ENCODE measurements at places on chromosomes 5 and 9.

DNA sequence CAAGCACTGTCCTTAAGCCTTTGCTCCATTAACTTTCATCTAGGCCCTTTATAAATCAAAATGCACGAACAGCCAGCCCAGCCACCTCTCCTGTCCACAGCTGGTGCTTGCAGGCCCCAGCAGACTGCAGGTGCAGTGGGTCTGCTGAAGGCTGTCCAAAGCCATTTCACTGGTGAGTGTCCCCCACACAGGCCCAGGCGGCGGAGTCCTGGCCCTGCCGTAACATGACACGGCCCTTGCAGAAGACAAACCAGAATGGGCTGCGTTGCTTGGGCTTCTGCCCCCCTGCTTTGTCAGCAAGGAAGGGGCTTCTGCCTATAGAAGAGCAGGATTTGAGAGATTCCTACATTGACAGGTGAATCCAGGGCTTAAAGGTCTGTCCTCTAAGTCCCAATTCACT lies 188.6 kb downstream of the NR3C1 start:
- no peak for DNase-seq

- DNase-seq: no peak
These were observed 53.9 kb upstream of the UBAC1 start for GRCh38 chr9:136014924-136015633.

DNA sequence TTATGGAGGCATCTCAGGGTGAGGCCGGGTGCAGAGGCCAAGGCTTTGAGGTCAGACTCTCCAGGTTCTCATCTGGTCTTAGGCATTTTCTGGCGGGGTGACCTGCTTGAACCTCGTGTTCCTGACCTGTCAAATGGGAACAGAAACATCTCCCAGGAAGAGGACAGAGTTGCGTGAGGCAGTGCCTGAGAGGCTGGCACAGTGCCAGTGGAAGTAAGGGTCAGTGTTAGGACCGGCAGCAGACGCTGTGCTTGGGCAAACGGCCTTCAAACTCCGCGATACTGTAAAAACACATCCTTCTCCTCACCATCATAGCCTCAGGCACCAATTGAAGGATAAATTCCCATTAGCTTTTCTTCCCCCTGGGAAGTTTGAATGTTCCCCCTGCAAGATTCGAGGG lies 55.6 kb upstream of the FCN2 start:
- DNase-seq: no peak

DNA sequence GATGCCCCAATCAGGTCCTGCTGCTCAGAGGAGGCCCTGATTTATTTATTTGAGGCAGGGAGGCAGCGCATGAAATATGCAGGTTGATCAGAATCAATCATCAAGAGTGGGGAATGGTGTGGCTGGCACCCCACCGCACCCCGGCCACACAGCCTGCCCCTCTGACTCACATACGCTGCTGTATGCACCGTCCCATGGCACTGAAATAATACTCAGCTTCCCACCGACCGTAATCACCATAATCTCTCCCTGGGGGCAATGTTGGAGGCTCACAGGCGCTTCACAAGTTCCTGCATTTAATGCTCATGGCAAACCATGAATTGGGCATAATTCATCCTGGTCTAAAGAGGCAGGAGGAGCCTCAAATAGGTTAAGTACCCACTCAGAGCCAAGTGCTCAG lies 141.2 kb upstream of the TBC1D2 start:
- no peak for DNase-seq

- DNase-seq: peak; percentile 93
These were observed at the start of gene RECK for GRCh38 chr9:36036780-36037548. Gene RECK, plus strand, starts transcription at chr9:36036913. Its CDS starts 86 bp downstream, at chr9:36036999.

GRCh38 chr9:106829666-106830408 lies 33.1 kb upstream of the ZNF462 start:
- no peak for DNase-seq

DNA sequence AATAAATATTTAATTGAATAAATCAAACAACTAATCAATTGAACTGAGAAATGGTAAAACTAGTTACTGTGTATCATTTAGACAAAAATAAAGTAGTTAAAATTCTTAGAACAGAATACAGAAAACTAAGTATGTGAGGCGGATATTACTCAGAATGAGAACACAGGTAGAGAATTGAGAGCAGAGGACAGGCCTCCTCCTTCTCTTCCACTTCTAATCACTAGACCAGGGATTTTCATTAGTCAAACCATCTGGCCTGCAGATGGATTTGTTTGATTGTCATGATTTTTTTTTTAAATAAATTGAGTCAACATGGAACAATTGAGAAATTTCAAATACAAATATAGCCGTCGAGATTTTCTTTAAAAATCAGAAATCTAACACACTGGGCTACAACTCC lies 198.6 kb upstream of the HMHB1 start:
- no peak for DNase-seq

DNA sequence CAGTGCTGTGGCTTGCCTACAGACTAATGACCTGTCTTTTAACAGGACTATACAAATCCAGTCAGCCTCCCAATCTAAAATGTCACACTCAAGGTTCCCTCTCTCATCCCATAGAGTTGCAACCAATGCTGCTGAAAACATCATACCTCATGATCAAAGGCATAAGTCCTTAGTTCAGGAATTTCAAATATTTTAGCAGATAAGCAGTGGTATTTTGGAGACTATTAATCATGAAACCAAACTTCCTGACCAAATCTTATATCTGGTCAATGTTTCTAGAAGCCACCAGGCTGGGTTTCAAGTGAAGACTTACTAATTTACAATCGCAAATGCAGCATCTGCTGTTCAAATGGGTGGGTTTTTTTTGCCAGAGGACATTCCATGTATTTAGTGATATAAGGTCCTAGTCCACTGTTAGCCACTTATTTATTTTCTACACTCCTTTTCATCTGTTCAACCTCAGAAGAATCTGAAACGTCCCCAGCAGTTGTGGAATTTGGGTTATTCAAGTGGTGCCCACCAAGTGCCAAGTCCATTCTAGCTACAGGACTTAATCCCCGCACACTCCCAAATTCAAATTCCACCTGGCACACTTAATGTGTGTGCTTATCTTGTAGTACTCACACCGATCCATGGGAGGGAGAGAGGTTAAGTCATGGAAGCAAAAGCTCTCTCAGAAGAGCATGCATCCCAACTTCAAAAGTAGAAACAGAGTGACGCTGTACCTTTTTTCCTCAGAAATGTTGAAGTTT lies 5.8 kb downstream of the TAS2R1 start:
- DNase-seq: no peak

GRCh38 chr9:99427260-99427659 lies 205.2 kb downstream of the SEC61B start:
- DNase-seq: no peak

GRCh38 chr5:14489643-14490042 lies 91.9 kb upstream of the OTULINL start:
- no peak for DNase-seq

- DNase-seq: no peak
These were observed 45.2 kb upstream of the IL6ST start for GRCh38 chr5:56039985-56040384.

GRCh38 chr9:95131023-95131943 lies 186.2 kb downstream of the FANCC start:
- DNase-seq: peak; percentile 45

DNA sequence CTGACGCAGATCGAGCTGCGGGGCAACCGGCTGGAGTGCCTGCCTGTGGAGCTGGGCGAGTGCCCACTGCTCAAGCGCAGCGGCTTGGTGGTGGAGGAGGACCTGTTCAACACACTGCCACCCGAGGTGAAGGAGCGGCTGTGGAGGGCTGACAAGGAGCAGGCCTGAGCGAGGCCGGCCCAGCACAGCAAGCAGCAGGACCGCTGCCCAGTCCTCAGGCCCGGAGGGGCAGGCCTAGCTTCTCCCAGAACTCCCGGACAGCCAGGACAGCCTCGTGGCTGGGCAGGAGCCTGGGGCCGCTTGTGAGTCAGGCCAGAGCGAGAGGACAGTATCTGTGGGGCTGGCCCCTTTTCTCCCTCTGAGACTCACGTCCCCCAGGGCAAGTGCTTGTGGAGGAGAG lies 4.6 kb upstream of the PHYHD1 start:
- no peak for DNase-seq

DNA sequence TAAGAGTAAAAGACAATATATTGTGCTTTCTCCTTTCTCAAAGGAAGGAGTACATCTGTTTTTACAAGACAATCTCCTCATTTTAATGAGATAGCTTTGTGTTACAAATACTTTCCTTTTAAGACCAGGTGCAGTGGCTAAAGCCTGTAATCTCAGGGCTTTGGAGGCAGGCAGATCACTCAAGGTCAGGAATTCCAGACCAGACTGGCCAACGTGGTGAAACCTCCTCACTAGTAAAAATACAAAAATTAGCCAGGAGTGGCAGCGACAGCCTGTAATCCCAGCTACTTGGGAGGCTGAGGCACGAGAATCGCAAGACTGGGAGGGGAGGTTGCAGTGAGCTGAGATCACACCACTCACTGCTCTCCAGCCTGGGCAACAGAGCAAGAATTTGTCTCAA lies 11.8 kb downstream of the TMEM161B start:
- no peak for DNase-seq

DNA sequence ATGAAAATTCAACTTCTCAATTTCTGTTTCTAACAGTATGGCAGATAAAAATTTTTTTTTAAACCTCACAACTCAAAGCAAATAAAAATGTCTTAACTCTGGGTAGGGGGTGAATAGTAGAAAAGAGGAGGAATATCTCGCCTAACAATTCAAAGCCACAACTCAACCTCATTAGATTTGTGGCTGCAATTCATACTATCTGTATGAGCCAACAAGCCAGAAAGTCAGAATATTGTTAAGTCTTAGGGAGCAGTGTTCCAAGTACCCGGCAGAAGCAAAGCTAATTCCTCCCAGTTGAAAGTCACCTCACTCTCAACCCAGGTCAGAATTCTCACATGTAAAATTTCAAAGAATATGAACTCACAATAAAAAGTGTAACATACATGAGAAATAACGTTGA lies 15.0 kb downstream of the PJA2 start:
- DNase-seq: no peak
